Caki2 (cell line): ENCODE measurements at places on chromosomes 7 and 10. TPM values are rescaled to one million over a fixed set of nuclear protein-coding genes. Genes with fewer than 3 reads are reported as not detected.

GRCh38 chr7:148437043-148437442, 153.5 kb upstream of the C7orf33 start:
- DNase-seq, result no peak

GRCh38 chr7:109387530-109387929, 817.9 kb downstream of the DNAJB9 start:
- no peak for DNase-seq

GRCh38 chr10:48934672-48935501, 4.8 kb downstream of the LRRC18 start:
- DNase-seq, result no peak

DNA sequence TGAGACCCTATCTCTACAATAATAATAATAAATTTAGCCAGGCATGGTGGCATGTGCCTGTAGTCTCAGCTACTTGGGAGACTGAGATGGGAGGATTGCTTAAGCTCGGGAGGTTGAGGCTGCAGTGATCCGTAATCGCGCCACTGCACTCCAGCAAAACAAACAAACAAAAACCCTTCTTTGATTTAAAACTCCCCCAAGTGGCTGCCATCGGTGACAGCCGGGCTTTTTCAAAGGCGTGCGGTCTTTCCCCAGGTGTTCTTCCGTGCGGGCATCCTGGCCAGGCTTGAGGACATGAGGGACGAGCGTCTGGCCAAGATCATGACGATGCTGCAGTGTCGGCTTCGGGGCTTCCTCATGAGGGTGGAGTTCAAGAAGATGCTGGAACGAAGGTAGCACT, 1.9 kb upstream of the MYH16 start:
- DNase-seq, result peak; percentile 13

DNA sequence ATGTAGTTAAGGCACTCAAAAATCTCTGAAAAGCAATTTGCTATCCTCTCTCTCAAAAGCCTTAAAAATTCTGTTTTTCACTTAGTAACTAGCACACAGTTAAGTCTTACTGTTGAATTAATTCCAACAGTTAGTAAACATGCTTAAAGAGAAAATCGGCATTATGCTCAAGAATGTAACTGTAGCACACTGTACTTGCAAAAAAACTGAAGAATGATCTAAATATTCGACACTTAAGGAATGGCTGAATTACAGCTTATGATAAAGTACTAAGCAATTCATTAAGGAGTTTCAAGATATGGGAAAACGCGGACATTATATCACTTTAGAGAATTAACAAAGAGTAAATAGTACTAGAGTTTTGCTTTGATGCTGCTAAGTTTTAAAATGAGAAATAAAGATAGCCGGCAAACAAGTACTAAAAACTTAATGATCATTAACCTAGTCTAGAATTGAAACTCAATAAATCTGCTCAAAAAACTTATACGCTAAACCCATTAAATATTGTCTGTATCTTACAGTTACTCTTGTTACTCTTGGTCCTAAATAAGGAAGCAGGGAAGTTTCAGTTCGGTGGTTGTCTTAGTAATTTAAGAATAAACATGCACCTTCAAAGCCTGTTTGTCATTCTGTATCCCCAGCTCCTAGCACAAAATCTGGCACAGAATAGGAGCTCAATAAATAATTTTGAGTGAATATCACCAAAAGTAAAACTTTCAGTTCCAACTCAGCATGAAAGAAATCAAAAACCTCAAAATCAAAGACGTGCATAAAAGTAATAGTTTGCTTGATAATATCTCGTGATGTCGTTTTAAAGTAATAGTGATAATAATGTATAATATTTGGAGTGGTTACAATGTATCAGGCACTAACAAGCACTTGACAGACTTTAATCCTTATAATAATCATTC, 1.2 kb downstream of the TRDMT1 start:
- DNase-seq, result no peak

DNA sequence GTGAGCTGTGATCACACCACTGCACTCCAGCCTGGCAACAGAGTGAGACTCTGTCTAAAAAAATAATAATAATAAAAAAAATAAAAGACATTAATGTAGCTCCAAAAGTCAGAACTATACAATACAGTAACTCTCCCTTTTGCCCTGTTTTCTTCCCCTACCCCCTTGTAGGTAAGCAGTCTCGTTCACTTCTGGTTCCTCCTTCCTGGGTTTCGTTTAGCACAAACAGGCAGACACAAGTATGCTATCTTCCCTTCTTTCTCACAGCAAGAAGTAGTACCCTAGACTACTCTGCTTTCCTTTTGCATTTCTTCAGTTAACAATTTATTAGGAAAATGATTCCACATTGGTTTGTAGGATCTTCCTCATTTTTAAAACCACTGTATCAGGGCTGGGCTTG, 33.1 kb downstream of the PDSS1 start:
- no peak for DNase-seq

- DNase-seq, result no peak
These were observed 650.2 kb downstream of the INHBA start for GRCh38 chr7:41052736-41053135.

- DNase-seq, result peak; percentile 87
These were observed 77.8 kb upstream of the ATP6V0A4 start for GRCh38 chr7:138875794-138876193.

GRCh38 chr10:114021717-114022680, 21.7 kb upstream of the ADRB1 start:
- DNase-seq, result no peak

DNA sequence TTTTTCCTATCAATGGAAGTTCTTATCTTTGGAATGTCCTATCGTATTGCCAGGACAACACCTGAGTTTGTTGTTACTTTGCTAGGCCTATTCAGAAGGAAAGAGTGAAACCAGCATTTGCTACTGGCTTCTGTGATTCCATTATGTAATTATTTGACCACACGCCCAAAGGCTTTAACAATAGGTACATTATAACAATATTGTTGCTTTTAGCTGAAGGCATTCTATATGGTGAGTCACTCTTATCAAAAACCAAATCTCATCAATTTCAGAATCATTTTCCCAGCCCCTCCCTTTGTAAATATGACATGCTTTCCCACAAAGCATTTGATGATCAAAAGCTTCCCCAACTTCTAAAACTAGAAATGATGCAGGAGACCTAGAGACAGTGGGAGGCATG, 294.4 kb upstream of the NEBL start:
- peak; percentile 16 for DNase-seq

GRCh38 chr7:131765575-131765974, 209.1 kb upstream of the PODXL start:
- DNase-seq, result no peak

DNA sequence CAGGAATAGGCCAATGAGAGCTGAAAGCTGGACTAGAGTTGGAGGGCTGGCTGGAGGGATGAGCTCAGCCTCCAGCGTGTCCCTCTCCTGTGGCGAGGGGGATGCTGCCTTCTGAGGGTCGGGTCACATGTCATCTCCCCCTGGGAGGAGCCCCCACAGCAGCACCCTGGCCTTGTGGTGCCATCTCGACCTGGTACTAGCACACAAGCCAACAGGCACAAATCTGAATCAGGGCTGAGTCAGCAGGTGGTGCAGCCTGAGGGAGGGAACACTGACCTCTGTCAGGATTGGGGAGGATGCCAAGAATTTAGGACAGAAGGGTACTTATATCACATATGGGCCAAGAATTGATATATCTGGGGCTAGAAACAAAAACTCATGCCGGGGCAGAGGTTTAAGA, 280.4 kb downstream of the CELF2 start:
- DNase-seq, result no peak

GRCh38 chr10:110762849-110763211, 108.9 kb upstream of the PDCD4 start:
- no peak for DNase-seq

- no peak for DNase-seq
These were observed 345.0 kb downstream of the SORCS1 start for GRCh38 chr10:106819490-106819889.

DNA sequence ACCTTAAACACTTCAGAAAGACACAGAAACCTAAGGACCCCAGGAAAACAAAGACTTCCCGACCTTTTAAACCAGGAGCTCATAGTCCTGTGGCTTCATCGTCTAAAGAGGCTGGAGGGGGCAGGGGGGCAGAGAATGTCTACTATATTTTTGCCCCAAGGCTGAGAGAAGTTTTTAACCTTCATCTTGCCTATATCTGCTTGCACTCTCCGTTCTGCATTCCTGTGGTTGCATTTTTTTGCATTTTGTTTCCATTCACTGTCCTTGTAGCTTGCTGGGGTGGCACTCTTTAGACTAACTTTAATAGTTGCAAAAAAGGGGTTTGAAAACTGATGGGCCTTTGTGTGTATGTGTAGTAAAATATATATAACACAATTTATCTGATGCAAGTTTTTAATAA, 23.7 kb downstream of the PRKAR2B start:
- no peak for DNase-seq

Gene UNCX
- not detected in 2 replicates for total RNA-seq

Gene PDZD7
- total RNA-seq, result 0.51 and 5.3 TPM in 2 replicates

Gene OR13A1
- not detected in 2 replicates for total RNA-seq

Gene AKR1C8
- 4.3 TPM in 1 of 2 replicates, not detected in the other for total RNA-seq

Gene PON1
- total RNA-seq, result not detected in 2 replicates

Gene GDF10
- total RNA-seq, result not detected in 2 replicates

Gene TMEM130
- 27.3 TPM in 2 replicates for total RNA-seq
